ENCODE measurements at places on chromosomes 1 and 21.

- DNase-seq: no peak
Observed at GRCh38 chr1:234607109-234608024, 2.6 kb downstream of the IRF2BP2 start.

DNA sequence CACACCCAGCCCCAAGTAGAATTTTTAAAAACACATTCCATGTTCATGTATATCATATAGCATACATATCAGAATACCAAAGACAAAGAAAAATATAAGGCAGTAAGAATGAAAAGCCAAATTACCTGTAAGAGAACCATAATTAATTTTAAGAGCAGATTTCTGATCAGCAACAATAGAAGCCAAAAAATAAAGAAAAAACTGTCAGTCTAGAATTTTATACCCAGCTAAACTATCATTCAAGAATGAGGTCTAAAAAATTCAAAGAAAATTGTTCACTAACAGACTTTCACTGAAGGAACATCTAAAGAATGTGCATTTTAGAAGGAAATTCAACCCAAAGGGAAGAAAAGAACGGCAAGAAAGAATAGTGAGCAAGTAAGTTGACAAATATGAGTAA is 10.6 kb upstream of the FUCA1 start:
- no peak for DNase-seq

- DNase-seq: no peak
Observed at GRCh38 chr1:13543451-13544220, 29.8 kb upstream of the LRRC38 start.

GRCh38 chr1:157482717-157483116 is 69.6 kb downstream of the FCRL5 start:
- DNase-seq: no peak

DNA sequence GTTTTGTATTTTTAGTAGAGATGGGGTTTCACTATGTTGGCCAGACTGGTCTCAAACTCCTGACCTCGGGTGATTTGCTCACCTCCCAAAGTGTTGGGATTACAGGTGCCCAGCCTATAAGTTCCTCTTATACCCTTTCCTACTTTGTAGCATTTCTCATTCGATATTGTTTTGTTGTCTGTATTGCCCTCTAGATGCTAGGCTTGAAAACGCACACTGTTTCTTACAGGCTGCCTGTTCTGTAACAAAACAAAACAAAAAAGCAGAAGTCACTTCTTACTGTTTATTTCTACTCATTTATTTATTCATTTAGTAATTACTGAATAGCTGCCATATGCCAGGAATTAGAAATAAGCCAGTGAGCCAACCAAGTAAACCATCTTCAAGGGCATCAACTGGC is 136.9 kb upstream of the BMP8A start:
- DNase-seq: no peak

DNA sequence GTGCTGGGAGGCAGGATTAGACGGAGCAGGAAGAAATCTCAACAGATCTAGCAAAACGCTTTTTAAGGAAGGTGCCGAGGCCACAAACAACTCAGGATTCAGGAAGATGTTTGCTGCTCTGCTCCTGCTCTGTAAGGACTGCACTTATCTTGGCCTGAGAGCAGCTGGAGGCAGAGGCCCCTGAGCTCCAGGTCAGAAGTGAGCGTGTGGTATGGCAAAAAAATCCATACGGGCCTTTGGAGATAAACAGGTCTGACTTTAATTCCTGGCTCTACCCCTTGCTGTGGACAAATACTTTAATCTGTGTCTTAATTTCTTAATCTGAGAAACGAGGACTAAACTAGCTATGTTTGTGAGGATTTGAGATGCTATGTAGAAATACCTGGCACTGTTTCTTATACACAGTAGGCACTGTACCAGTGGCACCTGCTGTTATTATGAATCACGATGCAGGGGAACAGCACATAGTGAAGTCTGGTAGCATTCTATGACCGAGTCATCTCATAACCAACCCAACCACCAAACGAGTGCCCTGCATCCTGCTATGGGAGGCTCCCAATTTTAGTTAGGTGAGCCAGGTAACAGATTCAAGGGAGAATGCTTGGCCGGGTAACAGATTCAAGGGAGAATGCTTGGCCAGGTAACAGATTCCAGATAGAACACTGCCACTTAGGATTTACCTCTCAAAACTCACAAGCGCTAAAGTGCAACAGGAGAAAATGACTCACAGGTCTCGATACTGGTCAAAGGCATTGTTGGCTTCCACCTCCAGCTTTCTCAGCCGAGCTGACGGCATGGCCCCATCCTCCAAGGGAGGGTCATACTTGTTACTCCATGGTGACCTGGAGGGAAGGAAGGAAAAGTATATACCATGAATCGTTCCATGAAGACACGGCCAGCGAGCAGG is 65.9 kb downstream of the SLC66A1 start:
- DNase-seq: no peak

DNA sequence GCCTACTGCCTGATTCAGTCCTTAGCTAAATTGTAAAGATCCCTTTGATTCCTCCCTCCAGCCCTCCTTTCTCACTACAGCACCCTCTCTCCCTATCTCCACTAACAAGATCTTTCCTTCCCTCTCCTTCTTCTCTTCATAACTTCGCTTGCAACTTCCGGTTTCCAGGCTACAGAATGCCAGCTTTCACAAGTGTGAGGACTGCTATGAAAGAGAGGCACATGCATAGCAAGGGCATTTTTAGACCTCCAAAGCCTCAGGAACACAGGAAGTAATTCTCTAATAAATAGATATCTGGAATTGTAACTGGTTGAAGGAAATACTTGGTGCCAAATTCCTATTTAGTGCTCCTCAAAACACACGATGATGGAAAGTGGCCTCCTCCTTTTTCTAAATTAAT is 196.7 kb downstream of the HLX start:
- DNase-seq: no peak

- no peak for DNase-seq
Observed at GRCh38 chr1:23701996-23702395, 10.4 kb downstream of the RPL11 start.

DNA sequence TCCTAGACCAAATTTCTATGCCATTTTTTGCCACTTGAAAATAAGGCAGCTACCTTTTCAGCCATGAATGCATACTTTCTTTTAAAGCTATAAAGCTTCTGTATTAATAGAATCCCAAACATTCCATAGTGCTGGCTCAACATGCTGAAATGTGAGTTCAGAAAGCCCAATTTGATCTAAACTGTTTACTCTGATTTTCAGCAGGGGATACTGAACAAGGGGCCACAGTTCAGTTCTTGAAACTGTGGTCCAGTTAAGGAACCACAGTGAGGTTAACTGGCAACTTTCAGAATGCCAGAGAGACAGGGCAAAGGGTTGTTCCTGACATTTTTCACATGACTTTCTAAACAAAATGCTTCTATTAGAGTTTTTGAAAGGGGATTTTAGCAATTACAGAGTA is 85.7 kb upstream of the COL11A1 start:
- DNase-seq: no peak

- DNase-seq: no peak
Observed at GRCh38 chr1:111620441-111620971, 917 bp downstream of the RAP1A start.

DNA sequence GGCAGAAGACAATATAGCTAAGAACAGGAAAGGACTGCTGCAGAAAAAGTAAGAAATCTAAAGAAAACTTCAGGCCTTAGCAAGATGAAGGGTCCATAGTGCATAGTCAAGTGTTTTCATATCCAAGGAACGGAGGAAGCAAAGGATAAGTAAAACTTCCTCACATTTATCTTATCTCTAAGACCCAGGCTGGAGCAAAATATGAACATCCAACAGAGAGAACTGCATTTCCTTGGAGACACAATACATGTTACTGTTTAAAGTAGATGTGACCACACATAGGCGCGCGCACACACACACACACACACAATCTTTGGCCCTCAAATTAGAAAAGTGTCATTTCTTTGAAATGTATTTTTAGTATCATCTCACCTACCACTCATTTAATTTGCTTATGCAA is 66.7 kb downstream of the TTLL7 start:
- no peak for DNase-seq

Measured in stimulated activated CD4-positive, alpha-beta T cell treated with anti-CD3 and anti-CD28 coated beads, Interleukin-1b, Interleukin-23, amount 100 ng/mL, for 1 hour (primary cell).